Stimulated activated CD4-positive, alpha-beta T cell treated with anti-CD3 and anti-CD28 coated beads, Interleukin-12 subunit alpha, Interleukin-12 subunit beta, amount 100 ng/mL, for 24 hours (primary cell): ENCODE measurements at places on chromosomes 2 and 18.

GRCh38 chr2:150188177-150188576, 299.3 kb downstream of the RND3 start:
- DNase-seq, result no peak

- no peak for DNase-seq
Measured at GRCh38 chr18:3595369-3596273, 145.6 kb downstream of the TGIF1 start.

- no peak for DNase-seq
Measured at GRCh38 chr2:197672371-197672893, 3.0 kb downstream of the RFTN2 start.

DNA sequence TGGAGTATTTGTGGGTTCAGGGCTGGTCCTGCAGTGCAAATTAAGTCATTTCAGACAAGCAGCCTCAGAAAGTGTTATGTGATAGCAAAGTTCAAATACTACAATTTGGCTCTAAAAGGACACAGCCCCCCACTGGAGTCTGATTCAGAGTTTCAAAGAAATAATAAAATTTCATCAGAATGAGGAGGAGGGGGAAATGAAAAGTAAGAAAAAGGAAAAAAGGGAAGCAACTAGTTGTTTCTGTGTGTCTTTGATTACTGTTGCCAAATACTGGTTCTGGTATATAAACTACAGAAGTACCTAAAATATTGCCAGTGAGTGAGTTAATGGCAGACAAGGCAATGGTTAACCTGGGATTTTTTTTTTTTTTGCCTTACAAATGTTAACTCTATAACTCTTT, 773.9 kb downstream of the BCL11A start:
- DNase-seq, result no peak
